ENCODE measurements at places on chromosomes 3 and 15.
A peak's percentile ranks its signal among the peaks of the same experiment; 100 is the strongest.

- DNase-seq: peak; percentile 48
Measured at GRCh38 chr15:97126553-97127233, 796.2 kb downstream of the NR2F2 start.

GRCh38 chr3:47794544-47794943 lies 8.4 kb upstream of the DHX30 start:
- no peak for DNase-seq

DNA sequence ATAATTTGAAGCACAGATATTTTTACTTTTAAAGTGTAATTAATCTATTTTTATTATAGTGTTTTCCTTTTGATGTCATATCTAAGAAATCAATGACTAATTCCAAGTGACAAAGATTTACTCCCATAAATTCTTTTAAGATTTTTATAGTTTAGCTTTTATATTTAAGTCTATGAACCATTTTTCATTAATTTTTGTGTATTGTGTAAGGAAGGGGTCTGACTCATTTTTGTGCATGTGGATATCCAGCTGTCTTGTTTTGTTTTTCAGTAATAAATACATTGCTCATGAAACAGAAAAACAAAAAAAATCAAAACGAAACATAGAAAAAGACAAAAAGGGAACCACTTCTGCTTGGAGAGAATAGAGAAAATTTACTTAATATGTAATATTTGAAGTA lies 145.1 kb downstream of the EPHA6 start:
- DNase-seq: no peak

DNA sequence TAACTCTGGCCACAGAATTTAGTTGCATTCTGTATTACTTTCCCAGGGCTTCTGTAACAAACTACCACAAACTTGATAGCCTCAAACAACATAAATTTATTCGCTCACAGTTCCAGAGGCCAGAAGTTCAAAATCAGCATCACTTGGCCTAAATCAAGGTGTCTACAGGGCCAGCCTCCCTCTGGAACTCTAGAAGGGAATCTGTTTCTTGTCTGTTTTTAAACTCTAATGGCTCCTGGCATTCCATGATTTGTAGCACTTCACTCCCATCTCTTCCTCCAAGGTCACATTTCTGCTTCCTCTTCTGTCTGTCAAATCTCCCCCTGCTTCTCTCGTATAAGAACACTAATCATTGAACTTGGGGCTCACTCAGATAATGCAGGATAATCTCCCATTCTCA lies 151.9 kb upstream of the ARPP21 start:
- no peak for DNase-seq

- no peak for DNase-seq
Measured at GRCh38 chr3:38645601-38646000, 3.9 kb downstream of the SCN5A start.

DNA sequence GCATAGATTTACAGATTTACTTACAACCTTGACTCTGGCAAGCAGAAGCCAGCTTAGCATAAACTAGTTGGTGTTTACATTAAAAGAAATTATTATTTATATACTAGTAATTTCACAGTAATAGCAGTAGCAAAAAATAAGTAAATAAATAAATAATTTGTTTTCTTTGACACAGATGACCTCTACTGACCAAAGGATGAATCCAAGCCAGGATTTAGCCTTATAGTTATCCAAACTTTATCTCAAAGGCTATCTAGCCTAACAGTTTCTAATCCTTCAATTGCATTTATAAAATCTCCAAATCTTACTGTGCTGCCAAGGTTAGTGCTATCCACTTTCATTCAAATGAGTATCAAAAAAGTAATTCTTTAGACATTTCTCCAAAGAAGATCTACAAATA lies 64.3 kb downstream of the FRMD5 start:
- no peak for DNase-seq

GRCh38 chr3:39414421-39414907 lies 7.9 kb downstream of the RPSA start:
- peak; percentile 38 for DNase-seq

- no peak for DNase-seq
Measured at GRCh38 chr3:133866141-133866540, 29.5 kb downstream of the RAB6B start.

- no peak for DNase-seq
Measured at GRCh38 chr15:69793431-69793780, 304.3 kb downstream of the TLE3 start.

DNA sequence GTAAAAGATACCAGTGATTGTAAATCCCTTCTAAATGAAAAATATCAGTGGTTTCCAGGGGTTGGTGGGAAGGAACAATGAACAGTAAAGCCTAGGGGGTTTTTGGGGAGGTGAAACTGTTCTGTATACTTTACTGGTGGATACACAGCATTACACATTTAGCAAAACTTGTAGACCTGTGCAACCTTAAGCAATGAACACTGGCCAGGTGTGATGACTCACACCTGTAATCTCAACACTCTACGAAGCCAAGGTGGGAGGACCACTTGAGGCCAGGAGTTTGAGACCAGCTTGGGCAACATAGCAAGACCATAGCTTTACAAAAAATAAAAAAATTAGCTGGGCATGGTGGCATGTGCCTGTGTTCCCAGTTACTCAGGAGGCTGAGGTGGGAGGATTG lies 1.8 kb downstream of the CCDC13 start:
- DNase-seq: peak; percentile 57

- no peak for DNase-seq
Measured at GRCh38 chr15:67511606-67512005, 9.3 kb upstream of the C15orf61 start.

DNA sequence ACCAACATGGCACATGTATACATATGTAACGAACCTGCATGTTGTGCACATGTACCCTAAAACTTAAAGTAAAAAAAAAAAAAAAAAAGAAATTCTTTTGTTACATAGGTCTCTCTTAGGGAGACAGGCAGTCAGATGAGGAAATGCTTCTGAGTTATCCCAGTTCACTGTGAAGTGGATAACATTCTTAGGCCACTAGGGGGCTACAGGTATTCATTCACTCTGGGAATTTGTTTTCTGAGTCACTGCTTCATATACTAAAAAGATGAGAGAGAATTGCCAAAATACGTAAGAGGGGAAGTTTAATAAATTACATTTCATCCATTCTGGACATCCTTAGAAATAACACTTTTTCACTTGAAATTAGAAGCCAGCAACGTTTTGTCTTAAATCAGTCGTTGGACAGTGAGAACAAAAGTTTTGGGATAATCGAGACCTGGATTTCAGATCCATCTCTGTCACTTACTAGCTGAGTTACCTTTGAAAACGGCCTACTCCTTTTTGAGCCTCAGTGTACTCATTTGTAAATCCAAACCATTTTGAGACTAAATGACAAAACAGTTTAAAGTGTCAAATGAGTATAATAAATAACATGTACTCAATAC lies 738.4 kb upstream of the ALCAM start:
- peak; percentile 77 for DNase-seq

DNA sequence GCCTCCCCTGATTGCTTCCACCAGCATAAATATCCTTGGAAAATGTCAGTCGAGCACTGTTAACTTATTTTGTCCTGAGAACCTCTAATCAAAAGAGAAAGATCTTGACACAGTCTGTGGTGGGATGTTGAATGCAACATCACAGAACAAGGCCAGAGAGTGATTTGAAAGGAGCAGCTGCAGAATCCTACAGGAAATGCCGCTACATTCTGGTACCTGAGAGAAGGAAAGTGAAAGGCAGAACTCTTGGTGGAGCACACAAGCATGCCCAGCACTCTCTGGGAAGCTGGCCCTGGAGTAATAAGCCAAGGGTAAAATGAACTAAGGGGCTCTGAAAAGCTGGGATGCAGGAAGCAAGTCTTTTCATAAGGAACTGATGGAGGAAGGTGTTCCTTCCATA lies 75.8 kb downstream of the CBLB start:
- DNase-seq: no peak

DNA sequence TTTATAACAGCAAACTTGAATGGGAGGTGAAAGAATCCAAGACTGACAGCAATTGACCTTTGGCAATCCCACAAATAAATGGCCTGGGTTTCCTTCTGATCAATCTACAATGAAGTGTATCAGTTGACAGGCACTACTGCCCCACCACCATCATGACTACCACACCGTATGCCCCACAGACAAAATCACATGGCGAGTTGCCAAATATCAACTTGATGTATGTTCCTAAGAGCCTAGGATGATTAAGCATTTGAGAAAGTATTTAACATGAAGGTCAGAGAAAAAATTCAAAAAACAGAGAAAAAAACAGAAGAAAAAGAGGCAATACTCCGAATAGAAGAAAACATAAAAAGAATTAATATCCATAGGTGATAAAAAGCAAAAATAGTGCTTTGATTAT lies 215.9 kb upstream of the STAC start:
- DNase-seq: peak; percentile 77

GRCh38 chr3:6282918-6283317 lies 578.0 kb upstream of the GRM7 start:
- no peak for DNase-seq

DNA sequence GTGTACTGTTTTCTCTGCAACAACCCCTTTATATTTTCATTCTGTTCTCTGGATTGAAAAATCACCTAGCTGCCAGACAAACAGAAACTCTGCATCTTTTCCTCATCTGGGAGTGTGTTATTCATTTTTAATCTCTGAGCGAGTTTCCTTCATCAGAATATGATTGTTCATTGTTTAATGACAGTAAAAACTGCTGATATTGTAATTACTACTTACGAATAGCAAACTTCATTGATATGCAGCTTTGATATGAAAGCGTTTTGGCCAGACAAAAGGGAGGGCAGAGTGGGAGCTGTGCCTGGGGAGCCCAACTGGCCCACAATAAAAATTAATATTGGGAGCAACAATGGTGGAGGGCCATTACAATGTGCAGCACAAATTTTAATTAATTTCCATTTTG lies 132.7 kb upstream of the SKOR1 start:
- no peak for DNase-seq

DNA sequence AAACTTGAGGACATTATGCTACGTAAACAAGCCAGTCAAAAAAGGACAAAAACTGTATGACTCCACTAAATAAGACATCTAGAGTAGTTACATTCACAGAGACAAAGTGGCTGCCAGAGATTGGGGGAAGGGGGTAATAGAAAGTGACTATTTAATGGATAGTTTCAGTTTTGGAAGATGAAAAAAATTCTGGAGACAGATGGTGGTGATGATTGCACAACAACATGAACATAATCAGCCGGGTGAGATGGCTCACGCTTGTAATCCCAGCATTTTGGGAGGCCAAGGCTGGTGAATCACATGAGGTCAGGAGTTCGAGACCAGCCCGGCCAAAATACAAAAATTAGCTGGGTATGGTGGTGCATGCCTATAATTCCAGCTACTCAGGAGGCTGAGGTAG lies 40.6 kb downstream of the DPP8 start:
- peak; percentile 2 for DNase-seq

GRCh38 chr15:85897207-85897894 lies 102.6 kb upstream of the KLHL25 start:
- DNase-seq: no peak

GRCh38 chr15:55366981-55367380 lies 41.2 kb downstream of the CCPG1 start:
- DNase-seq: no peak

DNA sequence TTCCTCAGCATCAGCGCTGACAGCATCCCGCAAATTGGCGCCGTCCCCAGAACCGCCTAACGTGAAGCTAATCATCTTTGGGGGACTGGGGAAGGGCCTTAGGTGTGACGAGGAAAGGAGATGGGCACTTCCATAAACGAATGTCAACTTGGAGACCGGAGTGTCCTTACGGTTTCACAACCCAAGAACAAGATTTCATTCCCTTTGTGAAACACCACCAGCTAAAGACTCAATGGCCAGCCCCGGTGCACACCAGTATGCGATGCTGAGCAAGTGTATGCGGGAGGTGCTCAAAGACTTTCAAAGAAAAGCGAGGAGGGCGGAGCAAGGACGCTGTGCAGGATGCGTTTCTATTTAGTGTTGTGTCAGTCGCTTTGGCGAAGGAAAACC lies 759 bp upstream of the TTBK2 start:
- peak; percentile 39 for DNase-seq

- DNase-seq: no peak
Measured at GRCh38 chr15:33119865-33120264, 74.6 kb downstream of the FMN1 start.

GRCh38 chr3:120982608-120983320 lies 74.8 kb downstream of the STXBP5L start:
- DNase-seq: no peak

DNA sequence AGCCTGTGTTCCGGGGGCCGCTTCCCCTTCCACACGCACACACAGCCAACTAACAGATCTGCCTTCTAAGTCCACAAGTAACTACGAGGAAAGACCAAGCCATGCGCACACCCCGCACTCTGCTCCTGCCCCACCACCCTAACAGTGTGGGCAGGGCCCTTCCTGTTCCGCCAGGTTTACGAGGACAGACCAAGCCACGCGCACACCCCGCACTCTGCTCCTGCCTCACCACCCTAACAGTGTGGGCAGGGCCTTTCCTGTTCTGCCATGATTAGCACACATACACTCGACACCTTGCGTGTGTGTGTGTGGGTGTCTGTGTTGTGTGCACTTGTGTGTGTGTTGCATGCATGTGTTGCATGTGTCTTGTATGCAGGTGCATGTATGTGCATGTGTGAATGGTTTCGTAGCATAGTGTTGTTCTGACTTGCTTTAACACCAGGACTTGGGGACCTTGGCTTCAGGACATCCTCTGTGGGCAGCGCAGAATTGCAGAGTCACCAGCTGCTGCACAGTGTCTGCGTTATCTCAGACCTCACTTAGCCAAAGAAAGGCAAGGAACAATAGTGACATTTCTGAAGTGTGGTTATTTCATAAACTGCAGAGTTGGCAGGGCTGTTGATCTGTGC lies 114.4 kb downstream of the CHSY1 start:
- DNase-seq: no peak

GRCh38 chr15:25089577-25089976 lies 134.8 kb downstream of the SNRPN start:
- DNase-seq: no peak
